ENCODE measurements at places on chromosomes 6 and 20.

DNA sequence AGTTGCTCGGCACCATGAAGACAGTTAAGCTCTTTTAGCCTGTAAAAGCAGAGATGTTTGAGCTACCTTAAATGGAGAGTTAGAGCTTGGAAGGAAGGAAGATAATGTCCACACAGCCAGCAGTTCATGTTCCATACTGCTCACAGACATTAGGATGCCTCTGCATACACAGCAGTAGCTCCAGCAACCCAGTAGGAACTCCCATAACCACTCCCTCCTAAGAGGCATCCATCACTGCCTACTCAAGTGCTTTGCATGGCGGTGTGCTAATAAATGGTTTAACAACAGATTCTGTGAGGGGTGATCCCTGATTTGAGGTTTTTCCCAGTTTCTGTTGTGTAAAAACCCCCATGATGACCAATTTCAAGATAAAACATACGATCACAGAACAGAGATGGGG, 286.4 kb downstream of the HACE1 start:
- no peak for DNase-seq

GRCh38 chr6:51398064-51398705, 579.5 kb downstream of the TFAP2B start:
- no peak for DNase-seq

- DNase-seq: no peak
Measured at GRCh38 chr6:72691249-72691648, 69.4 kb downstream of the KCNQ5 start.

DNA sequence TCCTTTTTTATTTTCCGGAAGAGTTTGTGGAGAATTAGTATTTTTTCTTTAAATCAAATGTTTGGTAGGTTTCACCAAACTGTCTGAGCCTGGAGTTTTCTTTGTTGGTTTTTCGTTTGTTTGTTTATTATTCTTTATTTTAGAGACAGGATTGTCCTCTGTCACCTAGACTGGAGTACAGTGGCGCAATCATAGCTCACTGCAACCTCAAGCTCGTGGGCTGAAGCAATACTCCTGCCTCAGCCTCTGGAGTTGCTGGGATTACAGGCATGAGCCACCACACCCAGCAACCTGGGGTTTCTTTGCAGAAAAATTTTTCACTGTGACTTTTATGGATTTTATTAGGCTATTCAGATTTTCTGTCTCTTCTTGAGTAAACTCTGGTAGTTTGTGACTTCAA, 120.2 kb upstream of the LOC128125822 start:
- no peak for DNase-seq

GRCh38 chr6:23659125-23659524, 466.9 kb upstream of the NRSN1 start:
- peak; percentile 75 for DNase-seq

GRCh38 chr6:74551896-74552295, 654.0 kb downstream of the COL12A1 start:
- DNase-seq: peak; percentile 62

DNA sequence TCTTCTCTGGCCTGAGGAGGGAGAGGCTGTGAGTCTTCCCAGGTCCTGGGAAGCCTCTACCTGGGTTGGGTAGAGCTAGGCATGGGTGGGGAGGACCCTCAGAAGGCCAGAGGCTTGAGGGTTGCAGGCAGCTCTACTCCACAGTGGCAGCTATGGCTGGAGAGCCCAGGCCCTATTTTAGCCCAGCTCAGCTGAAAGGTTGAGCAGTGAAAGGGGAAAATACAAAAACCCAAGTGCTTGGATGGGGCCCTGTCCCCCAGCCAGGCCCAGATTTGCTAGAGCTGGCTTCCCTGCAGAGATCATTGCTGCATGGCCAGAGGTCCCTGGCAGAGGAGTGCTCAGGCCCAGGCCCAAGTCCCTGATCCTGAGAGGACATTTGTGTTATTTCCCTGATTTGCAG, 45.7 kb downstream of the SUN5 start:
- DNase-seq: no peak

GRCh38 chr20:63942969-63943807, 13.0 kb downstream of the UCKL1 start:
- no peak for DNase-seq

- DNase-seq: peak; percentile 45
Measured at GRCh38 chr6:154232013-154232910, 124.3 kb downstream of the IPCEF1 start.

- no peak for DNase-seq
Measured at GRCh38 chr6:49205526-49205925, 257.5 kb downstream of the MMUT start.

DNA sequence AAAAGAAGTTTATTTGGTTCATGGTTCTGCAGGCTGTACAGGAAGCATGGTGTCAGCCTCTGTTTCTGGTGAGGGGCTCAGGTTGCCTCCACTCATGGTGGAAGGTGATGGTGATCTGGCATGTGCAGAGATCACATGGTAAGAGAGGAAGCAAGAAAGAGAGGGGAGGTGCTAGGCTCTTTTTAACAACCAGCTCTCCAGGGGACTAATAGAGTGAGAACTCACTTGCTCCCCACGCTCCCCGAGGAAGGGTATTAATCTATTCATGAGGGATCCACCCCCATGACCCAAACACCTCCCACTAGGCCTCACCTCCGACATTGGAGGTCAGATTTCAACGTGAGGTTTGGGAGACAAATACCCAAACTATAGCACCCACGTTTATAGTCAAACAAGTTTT, 4.0 kb upstream of the GJB7 start:
- no peak for DNase-seq

GRCh38 chr6:64034910-64035655, 399.5 kb downstream of the PHF3 start:
- DNase-seq: peak; percentile 36

DNA sequence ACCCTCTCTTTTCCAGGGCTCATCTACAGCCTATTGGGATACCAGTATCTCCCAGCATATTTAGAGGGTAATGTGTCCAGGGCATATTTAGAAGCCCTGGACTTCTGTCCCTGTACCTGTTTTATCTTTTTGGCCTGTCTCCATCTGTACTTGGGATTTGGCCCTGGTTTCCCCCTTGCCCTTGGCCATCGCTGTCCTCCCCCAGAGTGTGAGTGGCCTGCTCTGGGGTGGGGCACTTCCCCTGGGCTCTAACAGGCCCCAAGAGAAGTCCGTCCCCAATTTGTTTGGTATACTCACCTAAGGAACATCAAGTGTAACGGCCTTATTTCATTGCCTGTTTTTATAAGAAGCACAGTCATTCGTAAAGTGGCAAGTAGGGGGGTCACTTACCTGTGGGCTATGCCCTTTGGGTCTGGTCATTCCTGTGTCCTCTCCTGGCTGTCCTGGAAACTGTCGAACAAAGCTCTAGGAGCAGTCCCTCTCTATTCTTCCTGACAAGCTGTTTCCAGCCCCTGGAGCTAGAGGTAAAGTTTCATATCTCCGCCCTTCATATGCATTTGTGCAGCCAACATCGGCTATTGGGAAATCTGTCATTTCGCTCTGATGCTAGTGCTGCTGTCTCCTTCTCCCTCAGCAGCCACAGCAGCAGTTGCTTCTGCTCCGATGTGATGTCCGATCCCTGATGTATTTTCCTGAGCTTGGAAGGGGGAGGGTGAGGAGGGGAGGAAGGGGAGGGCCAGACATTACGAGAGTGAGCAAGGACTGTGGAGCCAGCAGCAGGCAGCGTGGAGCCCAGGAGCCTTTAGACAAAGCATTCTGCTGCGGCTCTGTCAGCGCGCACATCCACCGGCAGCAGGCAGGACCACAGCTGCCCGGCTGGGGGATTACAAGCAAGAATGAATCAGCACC, 83.4 kb downstream of the TCP11 start:
- no peak for DNase-seq

GRCh38 chr6:45597424-45597823, 219.7 kb upstream of the SUPT3H start:
- no peak for DNase-seq

DNA sequence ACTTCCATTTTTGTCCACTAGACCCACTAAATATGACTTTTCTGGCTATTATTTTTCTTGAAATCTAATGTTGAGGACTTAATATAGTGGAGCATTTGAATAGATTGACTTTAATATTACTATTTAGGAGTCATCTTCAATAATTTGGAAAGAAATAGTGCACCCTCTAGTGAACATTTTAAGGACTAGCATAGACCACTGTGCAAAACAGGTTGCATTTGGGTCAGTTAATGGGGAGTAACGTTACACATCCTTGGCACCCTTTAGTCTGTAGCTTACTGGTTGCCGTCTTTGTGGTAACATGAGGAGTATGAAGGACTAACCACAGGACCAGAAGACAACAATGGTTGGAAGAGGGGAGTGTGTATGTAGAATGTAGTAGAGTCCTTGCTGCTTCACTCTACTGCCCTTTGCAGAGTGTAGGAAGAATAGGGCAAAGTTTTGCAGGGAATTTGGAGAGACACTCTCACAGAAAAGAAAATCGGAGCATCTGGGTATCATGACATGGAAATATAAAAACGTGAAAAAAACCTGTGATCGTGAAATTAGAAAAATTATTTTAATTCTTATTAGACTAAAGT, 25.2 kb downstream of the RFPL4B start:
- DNase-seq: peak; percentile 70

- no peak for DNase-seq
Measured at GRCh38 chr6:2884804-2885203, 18.3 kb downstream of the SERPINB9 start.

DNA sequence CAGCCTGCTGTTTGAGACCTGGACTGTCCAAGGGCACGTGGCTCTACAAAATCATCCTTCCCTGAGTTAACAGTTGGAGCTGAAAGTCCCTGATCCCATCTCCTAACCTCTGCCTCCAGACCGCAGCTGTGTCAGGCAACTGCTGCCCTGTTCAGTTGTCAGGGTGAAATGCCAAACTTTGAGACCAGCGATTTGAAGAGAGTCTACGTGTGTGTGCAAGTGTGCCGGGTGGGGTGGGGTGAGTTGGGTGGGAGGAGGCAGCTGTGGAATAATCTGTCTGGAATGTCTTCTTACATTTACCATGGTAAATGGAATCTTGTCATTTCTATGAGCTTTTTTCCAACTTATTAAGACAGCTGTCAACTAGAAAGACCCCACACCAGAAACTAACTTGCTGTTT, 81.0 kb upstream of the FAM8A1 start:
- peak; percentile 22 for DNase-seq
